ENCODE measurements at places on chromosomes 6 and 20.

DNA sequence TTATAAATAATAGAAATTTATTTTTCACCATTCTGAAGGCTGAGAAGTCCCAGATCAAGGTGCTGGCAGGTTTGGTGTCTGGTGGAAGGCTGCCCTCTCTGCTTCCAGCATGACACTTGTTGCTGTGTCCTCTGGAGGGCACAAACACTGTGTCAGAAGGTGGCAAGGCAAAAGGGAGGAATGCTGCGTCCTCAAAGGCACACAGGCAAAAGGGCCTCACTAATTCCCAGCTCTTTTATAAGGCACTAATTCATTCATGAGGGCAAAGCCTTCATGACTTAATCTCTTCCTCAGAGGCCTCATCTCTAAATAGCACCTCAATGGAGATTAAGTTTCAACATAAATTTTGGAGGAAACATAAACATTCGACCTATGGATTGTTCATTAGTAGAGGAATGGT, 209.5 kb upstream of the SMLR1 start:
- no peak for DNase-seq

DNA sequence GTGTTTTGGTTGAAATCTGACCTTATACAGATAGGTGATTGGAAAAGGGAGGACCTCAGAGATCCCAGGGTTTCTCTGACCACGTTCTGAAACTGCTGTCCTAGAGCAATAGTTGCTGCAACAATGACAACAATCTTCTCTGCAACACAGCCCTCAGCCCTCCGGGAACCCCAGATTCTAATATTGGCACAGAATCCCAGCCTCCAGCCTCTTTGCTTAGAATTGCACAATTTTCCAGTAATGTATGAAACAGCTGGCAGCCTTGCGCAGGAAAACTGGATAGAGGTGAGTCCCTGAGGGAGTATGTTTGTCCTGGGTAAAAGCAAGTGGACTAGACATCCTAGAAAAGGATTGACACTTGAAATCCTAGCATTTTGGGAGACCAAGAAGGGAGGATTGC, 30.4 kb upstream of the PNRC1 start:
- no peak for DNase-seq

DNA sequence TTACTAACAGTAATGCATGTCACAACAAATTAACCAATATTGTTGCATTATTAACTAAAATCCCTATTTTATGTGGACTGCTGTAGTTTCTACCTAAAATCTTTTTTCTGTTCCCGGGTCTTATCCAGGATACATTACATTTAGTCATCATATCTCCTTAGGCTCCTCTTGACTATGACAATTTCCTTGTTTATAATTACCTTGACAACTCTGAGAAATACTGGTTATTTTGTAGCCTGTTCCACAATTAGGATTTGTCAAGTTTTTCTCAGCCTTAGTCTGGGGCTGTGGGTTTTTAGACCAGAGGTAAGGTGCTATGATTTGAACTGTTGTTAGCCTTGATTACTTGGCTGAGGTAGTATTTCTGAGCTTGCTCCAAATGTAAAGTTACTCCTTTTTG, 3.7 kb downstream of the FBXO5 start:
- DNase-seq = no peak

- DNase-seq = no peak
These were observed 152.0 kb downstream of the GRM4 start for GRCh38 chr6:33993653-33994471.

DNA sequence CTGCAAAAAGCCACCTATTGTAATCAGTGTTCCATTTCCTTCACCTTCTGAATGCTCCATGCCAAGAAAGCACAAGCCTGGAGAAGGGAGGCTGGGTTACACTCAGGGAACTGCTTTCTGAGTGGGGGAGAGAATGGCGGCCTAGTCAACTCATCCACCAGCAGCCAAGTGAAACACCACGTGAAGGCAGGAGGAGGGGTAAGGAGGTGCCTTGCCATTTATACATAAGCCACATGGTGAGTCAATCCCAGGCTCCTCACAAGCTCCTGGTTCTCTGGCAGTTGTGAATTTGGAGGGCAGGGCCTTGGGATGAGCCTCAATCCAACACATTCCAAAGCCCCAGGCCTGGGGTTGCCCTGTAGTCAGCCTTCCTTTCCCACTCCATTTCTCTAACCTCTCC, 149.4 kb downstream of the CD24 start:
- DNase-seq = no peak

DNA sequence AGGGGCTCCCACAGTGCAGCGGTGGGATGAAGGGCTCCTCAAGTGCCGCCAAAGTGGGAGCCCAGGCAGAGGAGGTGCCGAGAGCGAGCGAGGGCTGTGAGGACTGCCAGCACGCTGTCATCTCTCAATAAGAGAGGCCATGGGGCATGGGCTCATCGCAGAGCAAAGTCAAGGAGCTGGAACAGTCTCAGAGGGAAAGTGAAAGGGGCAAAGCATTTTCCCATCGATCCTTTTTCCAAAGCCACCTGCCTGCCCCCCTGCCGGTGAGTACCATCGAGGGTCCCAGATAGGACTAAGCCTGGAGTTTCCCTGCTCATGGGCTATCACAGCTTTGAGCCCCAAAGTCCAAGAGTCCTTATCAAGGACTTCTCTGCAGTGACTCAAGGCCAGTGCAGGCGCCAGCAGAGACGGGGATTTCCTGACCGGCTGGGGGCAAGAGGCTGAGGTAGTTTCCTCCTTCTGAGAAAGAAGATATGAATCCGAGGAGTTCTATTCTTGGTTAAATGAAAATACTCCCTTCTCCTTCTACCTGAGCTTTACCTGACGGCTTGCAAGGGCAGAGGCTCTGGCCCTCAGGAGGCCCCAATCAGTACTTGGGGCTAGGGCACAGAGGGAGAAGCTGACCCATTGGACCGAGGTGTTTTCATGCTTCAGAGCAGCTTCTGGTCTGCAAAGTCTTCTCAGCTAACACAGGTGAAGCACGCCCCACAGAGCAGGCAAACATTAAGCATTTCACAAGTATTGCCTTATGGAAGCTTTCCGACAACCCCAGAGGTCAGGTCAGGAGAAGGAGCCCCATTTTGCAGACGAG, 22.6 kb downstream of the ETV7 start:
- DNase-seq = no peak

DNA sequence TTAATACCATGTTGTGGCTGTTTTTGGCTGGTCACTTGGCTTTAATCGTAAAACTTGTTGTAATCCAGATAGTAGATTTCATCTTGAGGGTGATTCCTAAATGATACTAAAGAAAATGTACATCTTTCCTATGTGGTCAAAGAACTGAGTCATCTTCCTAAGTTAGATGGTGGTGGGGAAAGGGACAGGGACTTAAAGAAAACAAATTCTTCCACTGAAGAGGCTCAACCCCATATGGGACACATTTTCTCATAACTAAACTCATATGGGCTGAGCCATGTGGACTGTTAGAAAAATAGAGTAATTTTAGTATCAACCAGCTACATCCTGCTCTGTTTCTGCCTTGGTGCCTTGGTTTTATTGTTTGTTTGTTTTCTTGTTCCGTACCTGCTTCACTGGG, 155.8 kb downstream of the TSHZ2 start:
- peak; percentile 78 for DNase-seq

- no peak for DNase-seq
These were observed 35.9 kb downstream of the PPARD start for GRCh38 chr6:35378261-35378660.

DNA sequence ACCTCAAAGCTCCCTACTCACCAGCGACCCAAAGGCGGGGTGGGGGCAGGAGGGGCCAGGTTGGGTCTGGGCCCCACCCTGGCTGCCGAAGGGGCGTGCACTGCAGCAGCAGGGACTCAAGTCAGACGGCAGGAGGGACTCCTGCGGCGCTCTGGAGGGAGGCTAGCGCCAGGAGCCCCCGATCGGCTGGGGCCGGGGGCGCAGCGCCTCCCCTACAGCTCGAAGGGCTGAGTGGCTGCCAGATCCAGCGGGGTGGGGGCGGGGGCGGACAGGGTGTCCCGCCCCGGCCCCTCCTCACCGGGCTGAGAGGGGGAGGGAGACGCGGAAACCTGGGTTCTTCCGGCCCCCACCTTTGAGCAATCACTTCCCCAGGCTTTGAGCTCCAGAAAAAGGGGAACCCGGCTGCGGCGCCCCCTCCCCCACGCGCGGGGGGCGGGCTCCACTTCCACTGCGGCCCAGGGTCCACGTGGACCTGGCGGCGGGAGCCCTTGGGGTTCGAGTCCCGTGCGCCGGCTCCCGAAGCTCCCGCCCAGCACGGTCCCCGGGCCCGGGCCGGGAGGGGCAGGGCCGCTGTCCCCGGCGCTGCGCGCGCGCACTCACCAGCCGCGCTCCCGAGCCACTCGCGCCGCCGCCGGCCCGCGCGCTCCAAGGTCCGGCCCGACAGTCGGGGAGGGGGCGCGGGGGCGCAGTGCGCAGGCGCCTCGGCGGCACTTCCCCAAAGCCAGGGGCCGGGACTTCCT, at the start of gene RGS19:
Gene RGS19 (minus strand): TSS at position 246 of the 740 bp plus-strand sequence. CDS start 2,632 bp downstream, outside the sequence.
- peak; percentile 76 for DNase-seq

- DNase-seq = peak; percentile 74
These were observed 20.1 kb downstream of the ECT2L start for GRCh38 chr6:138815797-138816528.

DNA sequence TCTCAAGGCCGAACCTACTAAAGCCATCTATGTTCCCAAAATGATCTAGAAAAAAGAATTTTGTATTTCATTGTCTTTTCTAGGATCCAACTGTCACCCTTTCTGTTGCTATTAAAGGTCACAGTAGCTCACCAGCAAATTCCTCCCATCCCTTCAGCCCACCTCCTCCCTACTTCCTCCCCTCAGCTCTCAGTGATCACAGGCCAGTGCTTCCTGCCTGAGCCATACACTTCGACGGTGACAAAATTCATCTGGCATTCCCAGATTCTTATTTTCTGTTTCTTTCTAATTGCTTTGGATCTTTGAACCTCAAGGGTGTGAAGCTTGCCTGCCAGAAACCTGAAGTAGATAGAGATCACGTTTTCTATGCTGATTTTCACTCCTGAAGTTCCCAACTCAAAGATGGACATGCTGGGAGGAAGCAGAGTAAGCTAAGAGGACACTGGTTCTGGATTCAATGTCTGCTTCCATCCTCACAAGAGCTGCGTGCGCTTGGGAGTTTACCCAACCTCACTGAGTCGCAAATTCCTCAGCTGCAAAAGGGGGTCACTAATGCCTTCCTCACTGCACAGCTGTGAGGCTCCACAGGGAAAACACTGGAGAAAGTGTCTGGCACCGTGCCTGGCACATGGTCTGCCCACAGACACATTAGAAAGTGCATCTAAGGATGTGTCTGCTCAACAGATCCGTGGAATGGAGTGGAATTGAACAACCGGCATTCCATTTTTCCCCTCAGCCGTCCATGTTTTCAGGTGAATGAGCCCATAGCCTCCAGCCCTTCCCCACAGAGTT, 34.5 kb downstream of the MDGA1 start:
- peak; percentile 48 for DNase-seq

- DNase-seq = no peak
These were observed 197.4 kb upstream of the KCNG1 start for GRCh38 chr20:51220293-51220706.

- no peak for DNase-seq
These were observed 40.8 kb downstream of the KCNK17 start for GRCh38 chr6:39273406-39273821.

GRCh38 chr6:156988276-156989158, 211.3 kb downstream of the ARID1B start:
- DNase-seq = peak; percentile 18

GRCh38 chr20:63658749-63659187, 656 bp downstream of the RTEL1 start:
- no peak for DNase-seq

- no peak for DNase-seq
These were observed 29.4 kb downstream of the LPA start for GRCh38 chr6:160634706-160635105.

- no peak for DNase-seq
These were observed 94.7 kb upstream of the SNX9 start for GRCh38 chr6:157728183-157728881.

DNA sequence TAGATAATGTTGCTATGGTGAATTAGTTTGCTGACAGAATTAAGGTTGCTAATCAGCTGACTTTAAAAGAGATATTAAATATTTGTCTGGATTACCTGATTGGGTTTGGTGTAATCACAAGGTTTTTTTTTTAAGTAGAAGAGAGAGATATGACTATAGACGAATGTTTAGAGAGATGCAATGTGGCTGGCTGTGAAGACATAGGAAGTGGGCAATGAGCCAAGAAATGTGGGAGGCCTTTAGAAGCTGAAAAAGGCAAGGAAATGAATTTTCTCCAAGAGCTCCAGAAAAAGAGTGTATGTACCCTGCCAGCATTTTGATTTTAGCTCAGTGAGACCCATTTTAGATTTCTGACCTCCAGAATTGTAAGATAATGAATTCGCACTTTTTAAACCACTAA, 598.3 kb downstream of the PKHD1 start:
- DNase-seq = no peak

DNA sequence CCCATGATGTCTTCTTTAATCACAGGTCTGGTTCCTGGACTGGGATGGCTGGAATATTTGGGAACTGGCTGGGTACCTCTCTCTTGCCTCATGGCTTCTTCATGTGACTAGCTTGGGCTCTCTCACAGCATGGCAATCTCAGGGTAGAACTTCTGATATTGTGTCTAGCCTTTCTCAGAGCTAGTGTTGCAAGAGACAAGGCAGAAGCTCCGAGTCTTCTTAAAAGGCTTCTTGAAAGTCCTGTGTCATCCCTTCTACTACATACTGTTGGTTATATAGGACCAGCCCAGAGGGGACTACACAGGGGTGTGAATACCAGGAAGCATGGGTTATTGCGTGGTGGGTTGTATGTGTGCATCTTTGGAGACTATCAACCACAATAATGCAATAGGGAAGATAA, 23.3 kb downstream of the BCAS1 start:
- DNase-seq = no peak

DNA sequence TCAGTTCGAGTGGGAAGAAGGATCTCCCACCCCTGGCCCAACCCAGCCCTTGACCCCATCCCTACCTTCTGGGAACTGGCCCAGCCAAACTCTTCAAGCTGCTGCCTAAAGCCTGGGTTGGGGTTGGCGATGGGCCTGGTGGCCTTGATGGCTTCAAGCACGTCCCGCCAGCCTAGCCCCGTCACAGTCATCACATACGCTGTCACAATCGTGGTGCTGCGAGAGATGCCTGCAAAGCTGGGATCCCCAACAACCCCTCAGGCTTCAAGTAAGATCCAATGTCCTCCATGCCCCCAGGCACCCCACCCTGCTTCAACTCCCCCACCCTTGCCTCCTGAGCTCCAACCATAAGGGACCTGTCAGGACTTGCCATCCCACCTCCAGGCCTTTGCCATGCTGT, 7.8 kb downstream of the DUSP15 start:
- DNase-seq = no peak

DNA sequence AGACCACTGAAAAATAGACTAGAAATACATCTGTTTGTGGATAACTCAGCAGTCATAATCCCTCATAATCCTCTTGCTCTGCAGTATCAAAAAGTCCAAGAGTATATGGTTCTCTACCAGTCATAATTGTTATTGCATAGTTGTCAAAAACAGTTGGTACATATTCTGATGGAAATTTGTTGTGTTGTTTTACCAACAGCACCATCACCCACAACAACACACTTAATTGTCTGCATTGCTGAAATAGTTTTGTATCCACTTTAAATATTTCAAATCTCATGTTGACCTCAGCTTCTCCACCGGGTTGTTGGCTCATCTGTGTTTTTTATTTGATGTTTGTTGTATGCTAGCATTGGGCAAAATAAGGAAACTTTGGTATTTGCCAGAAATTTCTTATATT, 39.4 kb downstream of the ITCH start:
- DNase-seq = no peak

Measured in fibroblast of skin of back (primary cell).